ENCODE measurements at places on chromosomes 12 and 14.

DNA sequence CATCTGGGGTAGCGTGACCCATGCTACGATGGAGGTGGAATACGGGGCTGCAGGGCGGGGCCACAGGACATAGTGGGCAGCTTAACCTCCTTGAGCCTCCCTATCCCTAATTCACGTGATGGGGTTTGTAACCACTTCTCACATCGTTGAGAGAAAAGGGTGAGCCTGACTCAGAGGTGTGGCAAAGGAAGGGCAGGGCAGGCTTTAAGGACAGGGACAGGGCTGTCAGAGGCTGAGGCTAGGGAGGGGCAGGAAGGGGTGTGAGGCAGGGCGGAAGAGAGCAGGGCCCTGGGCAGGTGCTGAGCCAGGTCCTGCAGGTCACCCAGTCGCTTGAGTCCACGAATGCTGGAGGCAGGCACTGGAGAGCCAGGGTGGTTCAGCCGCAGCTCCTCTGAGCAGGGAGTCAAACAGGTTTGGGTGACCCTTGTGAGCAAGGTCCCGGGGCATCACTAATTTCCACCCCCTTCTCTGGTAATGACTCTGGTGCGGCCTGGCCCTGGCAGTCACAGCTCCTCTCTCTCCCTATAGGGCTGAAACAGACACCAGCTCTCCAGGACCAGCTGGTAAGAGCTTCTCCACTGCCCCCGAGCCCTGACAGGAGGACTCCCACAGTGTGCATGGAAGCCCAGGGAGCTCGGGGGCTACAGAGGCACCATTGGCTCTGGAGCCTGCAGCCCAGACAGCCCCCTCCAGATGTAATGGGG lies 7.5 kb upstream of the AQP2 start:
- DNase-seq: no peak

DNA sequence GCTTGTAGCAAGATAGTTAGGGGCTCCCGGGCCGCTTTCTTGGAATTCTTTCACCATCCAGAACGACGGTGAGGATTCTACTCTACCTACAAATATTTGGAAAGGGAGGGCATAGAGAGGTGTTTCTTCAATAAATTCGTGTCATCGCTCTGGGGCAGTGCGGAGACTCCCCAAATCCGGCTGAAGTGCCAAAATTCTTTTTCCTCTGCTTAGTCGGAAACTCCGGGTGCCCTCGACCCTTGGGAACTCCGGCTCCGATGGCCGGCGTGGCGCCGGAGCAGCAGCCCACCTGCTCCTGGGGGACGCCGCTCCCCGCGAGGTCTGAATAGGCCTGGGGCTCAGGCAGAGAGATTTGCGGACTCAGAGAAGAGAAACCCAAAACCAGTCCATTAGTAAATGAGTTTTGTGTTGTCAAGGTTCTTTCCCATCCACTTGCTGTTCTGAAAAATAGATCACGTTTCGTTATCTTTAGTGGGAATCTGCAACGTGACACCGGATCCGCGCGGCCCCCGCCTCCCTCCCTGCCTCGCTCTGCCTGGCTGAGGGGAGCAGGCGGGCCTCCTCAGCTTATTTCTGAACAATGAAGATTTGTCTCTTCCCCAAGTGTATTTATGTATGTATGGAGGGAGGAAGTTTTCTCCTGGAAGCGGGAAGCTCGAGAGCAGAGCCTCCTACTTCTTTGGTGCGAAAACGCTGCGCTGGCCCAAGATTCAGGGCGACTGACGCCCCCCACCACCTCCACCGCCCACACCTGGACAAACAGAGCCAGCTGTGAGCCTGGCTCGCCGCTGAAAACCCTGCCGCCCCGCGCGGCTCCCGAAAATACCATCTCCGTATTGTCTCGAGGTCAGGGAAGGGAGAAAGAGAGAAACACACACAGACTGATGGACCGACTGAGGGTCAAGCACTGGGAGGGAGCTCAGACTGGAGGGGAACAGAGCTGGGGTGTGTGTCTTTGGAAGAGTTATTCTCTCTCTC lies 3.7 kb upstream of the SIX1 start:
- DNase-seq: no peak

DNA sequence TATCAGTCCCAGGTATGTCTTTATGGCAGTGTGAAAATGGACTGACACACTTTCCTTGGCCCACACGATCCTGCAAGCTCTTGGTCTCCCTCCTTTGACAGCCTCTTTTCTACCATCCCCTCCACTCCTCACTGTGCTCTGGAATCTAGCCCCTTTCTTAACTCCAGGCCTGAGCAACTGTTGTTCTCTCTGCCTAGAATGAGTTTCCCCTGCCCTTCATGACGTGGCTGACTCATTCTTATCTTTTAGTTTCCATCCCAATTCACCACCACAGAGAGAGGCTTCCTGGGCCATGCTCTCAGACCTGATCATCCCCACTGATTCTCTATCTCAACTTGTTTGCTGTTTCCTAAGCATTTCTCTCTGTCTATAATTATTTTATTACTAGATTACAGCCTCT lies 157.4 kb upstream of the HMGA2 start:
- DNase-seq: no peak

GRCh38 chr12:62834406-62834805 lies 100.5 kb downstream of the PPM1H start:
- no peak for DNase-seq

DNA sequence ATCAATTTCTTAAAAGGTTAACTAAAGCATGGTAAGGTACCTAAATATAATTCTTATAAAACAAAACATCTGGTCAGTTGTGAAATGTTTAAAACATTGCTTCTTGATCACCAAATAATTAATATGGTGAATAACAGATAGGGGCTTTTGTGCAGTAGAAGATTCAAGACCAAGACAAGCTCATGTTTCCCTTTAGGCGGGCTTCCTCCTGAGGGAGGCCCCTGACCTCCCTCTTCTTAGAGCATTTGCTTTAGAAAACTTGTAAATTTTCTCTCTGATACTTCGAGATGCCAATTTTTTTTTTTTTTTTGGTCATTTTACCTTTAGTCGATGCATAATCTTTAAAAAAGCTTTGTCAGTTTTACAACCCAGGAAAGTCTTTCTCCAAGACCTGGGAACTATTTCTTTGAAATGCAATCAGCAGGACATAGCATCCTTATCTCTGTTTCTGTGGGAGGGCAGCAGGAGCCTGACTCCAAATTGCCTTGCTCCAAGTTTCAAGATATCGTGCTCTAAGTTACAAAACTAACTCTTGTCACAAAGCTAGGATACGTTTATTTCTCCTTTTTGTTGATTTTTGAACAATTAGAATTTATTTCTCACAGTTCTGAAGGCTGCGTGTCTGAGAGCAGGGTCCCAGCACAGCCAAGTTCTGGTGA lies 66.6 kb upstream of the BICD1 start:
- no peak for DNase-seq

DNA sequence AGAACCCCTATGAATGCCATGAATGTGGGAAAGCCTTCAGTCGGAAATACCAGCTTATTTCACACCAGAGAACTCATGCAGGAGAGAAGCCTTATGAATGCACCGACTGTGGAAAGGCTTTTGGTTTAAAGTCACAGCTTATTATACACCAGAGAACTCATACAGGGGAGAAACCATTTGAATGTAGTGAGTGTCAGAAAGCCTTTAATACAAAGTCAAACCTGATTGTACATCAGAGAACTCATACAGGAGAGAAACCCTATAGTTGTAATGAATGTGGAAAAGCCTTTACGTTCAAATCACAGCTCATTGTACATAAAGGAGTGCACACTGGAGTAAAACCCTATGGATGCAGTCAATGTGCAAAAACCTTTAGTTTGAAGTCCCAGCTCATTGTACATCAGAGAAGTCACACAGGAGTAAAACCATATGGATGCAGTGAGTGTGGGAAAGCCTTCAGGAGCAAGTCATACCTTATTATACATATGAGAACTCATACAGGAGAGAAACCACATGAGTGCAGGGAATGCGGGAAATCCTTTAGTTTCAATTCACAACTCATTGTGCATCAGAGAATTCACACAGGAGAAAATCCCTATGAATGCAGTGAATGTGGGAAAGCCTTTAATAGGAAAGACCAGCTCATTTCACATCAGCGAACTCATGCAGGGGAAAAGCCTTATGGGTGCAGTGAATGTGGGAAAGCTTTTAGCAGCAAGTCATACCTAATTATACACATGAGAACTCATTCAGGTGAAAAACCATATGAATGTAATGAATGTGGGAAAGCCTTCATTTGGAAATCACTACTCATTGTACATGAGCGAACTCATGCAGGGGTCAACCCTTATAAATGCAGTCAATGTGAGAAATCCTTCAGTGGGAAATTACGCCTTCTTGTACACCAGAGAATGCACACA lies 22.3 kb downstream of the ZNF268 start:
- DNase-seq: no peak

DNA sequence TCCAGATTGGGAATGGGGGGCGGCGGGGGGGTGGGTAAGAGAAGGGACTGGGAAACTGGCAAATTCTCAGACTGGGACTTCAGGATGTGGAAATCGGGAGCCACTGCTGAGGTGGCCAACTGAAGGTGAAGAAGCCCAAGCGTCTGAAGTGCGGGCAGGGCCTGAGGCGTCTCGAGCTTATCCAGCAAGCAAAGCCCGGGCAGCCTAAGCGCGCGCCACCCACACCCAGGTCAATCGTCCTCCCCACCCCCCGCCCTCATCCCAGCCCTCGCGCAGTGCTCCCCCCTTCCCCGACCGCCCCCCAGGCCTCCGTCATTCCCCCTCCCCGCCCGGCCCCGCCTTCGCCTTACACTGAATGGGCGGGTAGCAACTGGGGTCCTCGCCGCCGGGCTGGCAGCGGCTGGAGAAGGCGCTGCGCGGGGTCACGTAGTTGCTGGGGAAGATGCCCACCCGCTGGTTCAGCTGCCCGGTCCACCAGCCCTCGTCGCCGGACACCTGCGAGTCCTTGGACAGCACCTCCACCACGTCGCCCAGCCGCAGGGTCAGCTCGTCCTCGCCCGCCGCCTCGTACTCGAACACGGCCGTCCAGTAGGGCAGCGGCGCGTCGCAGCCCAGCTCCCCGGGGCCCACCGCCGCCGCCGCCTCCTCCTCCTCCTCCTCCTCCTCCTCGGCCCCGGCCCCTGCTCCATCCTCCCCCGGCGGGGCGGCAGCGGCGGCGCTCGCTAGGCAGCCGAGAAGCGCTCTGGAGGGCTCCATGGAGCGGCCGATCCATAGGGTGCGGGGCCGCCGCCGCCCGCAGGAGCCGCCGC lies 693 bp downstream of the MAP3K9 start:
- no peak for DNase-seq

- no peak for DNase-seq
Observed at GRCh38 chr12:46260124-46260912, 8.5 kb downstream of the SLC38A1 start.

- DNase-seq: peak; percentile 49
Observed at GRCh38 chr12:89040146-89040964, 311.9 kb downstream of the DUSP6 start.

DNA sequence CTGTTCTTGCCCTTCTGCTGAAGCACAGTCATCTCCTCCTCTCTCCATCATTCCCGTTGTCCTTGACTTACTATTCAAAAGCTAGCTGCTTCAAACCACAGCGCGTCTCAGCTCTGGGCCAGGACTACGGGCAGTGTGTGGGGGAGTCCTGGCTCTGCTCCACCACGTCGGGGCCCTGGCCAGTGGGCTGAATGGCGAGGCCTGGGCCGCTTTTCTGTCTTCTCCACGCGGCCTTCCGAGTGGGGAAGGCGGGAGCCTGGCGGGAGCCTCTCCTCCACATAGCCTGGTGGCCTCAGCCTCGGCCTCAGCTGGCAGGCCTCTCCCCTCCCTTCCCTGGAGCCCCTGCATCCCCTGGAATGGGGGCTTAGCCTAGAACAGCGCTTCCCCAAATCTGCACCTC lies 16.5 kb downstream of the ANKRD9 start:
- DNase-seq: no peak

GRCh38 chr12:1429980-1430379 lies 164.4 kb downstream of the FBXL14 start:
- peak; percentile 60 for DNase-seq

DNA sequence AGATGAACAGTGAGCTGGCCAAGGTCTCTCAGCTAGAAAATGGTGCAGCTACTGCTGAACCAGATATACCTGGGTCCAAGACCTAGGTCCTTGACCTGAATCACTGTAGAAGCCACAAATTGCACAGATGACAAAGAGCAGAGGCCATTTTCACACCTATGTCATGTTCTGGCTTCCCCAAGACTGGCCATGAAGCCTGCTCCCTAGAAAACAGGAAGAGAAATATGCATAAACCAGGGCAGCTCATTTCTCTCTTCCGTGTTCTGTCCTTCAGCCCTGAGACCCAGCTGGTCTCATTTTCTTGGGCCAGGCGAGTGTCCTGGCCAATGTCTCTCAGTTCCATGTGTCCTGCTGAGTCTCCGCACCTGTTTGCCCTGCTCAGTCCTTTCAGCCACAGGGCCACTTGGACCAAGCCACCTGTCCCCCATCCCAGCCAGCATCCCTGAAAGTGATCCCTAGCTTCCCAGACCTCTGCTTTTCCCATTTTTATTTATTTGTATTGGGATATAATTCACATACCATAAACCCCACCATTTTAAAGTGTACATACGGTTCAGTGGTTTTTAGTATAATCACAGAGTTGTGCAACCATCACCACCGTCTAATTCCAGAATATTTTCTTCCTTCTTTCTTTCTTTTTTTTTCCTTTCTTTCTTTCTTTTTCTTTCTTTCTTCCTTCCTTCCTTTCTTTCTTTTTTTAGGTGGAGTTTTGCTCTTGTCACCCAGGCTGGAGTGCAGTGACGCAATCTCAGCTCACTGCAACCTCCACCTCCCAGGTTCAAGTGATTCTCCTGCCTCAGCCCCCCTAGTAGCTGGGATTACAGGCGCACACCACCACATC lies 27.0 kb downstream of the P2RX7 start:
- peak; percentile 45 for DNase-seq

GRCh38 chr12:98674841-98675240 lies 29.8 kb downstream of the APAF1 start:
- peak; percentile 62 for DNase-seq

- DNase-seq: no peak
Observed at GRCh38 chr12:45122768-45123380, 72.0 kb upstream of the DBX2 start.

DNA sequence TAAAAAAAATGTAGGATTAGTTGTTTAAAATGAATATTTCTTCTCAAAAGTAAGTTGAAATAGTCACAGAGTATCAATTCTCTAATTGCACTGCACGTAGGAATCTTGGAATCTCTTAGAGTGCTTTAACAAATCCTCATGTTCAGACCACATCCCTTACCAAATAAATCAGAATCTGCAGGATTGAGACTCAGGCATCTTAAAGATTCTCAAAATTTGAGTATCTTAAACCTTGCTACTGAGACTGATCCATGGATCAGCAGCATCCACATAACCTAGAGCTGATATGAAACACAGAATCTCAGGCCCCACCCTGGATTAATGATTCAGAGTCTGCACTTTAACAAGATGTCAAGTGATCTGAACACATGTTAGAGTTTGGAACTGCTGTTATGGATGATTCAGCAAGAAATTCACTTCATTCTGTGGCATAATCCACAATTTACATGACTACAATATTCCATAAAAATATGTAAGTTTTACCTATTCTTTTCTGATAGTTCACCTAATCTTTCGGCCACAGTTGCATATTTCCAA lies 58.7 kb downstream of the ADAMTS20 start:
- DNase-seq: no peak

GRCh38 chr12:59632408-59632807 lies 36.6 kb downstream of the SLC16A7 start:
- no peak for DNase-seq
